ENCODE measurements at places on chromosomes 6 and 20.

DNA sequence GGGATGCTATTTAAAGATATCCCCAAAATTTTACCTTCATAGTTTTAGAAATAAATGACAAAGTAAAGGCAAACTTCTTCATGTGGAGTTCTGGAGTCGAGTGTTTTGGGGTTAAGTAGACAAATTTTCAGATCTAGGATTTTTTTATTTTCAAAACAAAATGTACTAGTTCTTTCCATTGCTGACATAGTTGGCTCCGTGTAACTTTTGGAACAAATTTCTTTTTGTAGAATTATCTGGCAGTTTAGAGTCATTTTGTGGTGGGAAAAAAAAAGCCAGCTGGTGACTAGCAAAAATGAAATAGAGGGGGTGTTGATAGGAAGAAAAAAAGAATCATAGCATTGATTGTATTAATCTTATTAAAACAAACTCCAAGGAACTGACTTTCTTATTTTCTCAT is 131.6 kb upstream of the TCF21 start:
- DNase-seq: no peak

GRCh38 chr6:167826896-167827582 is at the start of gene AFDN:
AFDN (plus strand) TSS chr6:167826911; CDS start chr6:167827133, 222 bp downstream.
- DNase-seq: no peak

DNA sequence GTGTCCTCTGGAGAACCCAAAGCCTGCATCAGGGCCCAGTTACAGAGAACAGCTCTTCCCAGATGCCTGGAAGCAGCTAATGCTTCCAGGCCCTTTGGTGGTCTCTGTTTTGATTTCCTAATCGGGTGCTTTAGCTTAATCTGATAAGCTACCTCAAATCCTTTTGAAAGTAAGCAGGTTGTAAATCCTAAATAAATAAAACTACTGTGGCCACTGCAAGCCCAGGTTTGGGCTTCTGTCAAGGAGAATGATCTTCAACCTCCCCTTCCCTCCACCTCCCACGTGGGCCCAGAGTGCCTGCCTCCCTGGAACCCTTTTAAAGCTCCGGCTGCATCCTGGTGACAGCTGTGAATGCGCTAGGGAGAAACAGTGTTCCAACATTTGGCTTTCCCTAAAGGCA is 25.2 kb upstream of the FYN start:
- DNase-seq: no peak

DNA sequence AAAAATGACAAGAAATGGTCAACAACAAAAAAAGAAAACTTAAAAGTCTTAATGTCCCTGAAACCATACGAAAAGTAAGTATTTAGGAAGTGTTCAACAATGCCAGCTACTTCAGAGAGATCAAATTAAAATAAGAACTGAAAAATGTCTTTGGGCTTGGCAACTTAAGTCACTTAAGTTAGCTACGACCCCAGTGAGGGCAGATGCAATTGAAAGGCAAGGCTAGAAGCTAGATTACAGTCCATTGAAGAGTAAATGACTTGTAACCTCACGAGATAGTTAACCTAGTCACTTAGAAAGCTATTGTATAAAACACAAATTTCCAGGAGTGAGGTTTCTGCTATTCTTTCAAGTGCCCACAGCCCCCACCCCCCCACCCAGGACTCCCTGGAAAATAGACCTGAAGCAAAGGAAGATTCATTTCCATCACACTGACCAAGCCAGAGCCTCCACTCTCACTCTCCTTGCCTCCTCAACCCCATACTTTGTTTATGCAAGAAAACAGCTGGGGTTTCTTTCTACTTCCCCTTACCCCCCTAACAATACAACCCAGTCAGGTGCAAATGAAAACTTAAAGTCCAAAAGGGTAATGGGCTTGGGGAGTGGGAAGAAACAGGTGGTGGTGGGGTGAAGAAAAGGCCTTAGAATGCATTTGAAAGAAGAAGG is 14.6 kb downstream of the RTN4IP1 start:
- DNase-seq: no peak

- peak; percentile 83 for DNase-seq
These were observed 66.2 kb downstream of the ARMC2 start for GRCh38 chr6:108914235-108915022.

- peak; percentile 42 for DNase-seq
These were observed 242.7 kb downstream of the MYLK4 start for GRCh38 chr6:2508071-2508470.

- DNase-seq: no peak
These were observed 97.0 kb downstream of the RAMACL start for GRCh38 chr6:166489301-166490155.

- peak; percentile 90 for DNase-seq
These were observed 161.0 kb downstream of the ASCC3 start for GRCh38 chr6:100719883-100720682.

DNA sequence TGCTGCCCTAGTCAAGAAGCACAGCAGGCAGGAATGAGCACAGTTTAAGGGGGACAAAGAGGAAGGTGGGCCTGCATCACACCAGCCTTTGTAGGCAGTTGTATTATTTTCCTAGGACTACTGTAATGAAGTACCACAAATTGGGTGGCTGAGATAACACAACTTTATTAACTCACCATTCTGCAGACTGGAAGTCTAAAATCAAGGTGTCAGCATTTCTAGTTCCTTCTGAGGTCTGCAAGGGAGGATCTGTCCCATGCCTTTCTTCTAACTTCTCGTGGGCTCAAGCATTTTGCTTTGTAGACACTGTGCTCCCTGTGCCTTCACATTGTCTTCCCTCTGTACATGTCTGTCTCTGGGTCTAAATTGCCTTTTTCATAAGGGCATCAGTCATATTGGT is 488.5 kb upstream of the JARID2 start:
- no peak for DNase-seq

- peak; percentile 70 for DNase-seq
These were observed 43.0 kb downstream of the HDDC2 start for GRCh38 chr6:125258651-125259353.

- DNase-seq: peak; percentile 87
These were observed 160.1 kb downstream of the ZMYND8 start for GRCh38 chr20:47196091-47197081.

DNA sequence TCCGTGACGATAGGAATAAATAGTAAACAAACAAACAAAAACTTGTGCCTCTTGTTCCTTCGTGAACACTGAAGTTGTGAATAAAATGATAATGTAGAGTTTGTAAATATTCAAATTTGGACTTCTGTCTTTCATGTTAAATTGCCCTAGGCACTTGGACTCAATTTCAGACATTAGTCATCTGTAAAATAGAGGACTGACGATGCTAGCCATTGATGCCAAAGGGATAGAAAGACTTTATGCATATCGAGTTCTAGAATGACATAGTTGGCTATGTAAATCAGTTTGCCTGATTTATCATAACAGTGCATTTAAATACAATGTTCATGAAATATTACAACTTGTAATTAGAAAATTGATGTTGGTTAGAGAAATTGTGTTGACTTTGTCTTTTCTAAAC is 45.9 kb upstream of the FLRT3 start:
- no peak for DNase-seq

DNA sequence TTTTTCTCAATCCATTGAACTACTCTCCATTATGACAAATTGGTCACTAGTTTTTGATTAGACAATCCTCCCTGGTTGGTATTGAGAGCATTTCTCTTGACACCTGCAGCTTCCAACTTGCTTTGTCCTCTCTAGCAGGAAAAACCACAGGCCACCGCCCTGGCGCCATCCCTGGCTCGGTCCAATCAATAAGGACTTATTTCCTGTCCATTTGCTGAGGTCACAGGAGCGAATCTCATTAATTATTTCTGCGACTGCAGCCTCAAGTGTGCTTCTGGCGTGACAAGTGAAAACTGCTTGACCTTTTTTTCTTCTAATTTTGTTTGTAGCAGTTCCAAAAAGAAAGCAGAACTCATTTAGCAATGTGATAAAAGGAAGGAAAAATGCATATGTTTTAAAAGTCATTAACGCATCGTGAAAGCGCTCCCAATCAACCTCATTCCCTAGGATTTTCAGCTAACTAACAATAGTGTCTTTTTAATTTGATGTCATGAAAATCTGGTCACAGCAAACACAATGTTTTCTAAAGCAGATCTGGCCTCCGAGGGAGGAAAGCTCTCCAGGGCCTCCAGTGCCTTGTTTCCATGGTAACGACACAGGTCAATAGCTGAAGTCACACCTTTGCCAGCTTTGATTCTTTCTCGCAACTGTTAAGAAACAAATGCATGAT is 39.0 kb upstream of the BEND3 start:
- DNase-seq: no peak

DNA sequence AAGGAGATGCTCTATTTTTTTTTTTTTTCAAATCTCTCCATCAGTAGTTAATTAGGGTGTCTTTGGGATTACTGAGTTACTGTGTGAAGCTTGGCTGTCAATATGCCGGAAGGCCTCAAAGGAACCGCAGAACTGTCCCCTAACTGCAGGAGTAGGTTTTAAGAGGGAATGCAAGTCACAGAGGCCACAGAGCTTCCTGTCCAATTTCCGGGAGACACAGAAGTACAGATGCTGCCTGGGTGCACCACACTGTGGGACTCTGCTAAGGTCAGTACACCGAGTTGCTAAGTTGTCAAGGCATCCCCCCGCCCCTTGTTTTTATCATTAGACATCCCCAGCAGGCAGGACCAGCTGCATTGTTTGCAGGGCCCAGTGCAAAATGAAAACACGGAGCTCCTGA is 120.2 kb upstream of the RAB32 start:
- no peak for DNase-seq

DNA sequence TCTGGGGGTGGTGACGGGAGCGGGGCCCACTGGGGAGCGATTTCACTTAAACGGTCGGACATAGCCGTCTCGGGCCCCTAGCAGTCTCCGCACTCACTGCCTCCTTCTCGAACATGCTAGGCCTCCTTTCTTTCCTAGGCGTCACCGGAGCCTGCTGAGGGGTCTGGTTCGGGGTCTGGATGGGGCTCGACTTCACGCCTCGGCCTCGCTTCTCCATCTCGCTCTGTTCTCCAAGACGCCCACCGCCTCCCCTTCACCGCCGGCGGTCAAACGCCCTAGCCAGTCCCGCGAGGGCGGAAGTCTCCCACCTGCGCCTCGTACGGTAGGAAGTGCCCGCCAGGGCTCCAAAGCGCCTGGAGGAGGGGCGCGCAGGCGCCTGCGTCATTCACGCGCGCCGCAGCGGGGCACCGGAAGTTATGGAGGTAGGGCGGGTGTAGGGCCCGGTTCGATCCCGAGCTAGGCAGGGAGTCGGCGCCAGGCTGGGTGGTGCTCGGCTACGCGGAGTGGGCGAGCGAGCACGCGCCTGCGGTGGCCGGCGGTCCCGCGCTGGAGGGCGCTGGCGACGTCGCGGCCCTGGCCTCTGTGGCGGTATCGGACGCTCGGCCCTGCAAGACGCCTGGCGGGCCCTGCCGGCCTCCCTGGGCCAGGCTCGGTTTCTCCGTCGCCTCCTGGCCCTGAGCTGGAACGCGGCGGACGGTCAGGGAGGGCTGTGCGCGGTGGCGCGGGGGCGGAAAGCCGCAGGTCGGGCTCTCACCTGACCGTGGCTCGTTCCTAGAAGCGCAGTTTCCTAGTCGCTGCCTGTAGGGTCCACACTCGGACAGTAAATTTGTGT is at the start of the genes DYNLT2 and ERMARD:
DYNLT2 (minus strand) TSS at position 331 of the 832 bp plus-strand sequence; CDS start at position 217, 114 bp downstream.
ERMARD (plus strand) TSS at position 381 of the 832 bp plus-strand sequence; CDS start at position 417, 36 bp downstream.
- DNase-seq: peak; percentile 94

- DNase-seq: no peak
These were observed 346.7 kb downstream of the PAX1 start for GRCh38 chr20:22052025-22052650.

DNA sequence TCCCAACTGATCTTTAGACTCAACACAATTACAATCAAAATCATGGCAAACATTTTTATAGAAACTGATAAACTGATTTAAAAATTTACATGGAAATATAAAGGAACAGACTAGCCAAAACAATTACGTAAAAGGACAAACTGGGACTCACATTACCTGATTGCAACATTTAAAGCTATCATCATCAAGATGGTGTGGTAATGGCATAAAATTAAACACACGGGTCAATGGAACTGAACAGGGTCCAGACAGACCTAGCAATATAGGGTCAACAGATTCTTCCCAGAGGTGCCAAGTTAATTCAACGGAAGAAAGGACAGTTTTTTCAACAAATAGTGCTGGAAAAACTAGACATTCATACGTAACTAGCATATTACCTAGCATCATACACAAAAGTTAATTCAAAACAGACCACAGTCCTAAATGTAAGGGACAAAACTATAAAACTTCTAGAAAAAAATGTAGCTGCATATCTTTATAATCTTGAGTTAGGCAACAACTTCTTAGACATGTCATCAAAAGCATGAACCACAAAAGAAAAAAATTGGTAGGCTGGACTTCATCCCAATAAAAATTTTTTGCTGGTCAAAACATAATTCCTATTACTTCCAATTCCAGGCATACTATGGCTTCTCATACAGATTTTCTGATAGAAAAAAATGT is 147.4 kb upstream of the BEND6 start:
- no peak for DNase-seq

DNA sequence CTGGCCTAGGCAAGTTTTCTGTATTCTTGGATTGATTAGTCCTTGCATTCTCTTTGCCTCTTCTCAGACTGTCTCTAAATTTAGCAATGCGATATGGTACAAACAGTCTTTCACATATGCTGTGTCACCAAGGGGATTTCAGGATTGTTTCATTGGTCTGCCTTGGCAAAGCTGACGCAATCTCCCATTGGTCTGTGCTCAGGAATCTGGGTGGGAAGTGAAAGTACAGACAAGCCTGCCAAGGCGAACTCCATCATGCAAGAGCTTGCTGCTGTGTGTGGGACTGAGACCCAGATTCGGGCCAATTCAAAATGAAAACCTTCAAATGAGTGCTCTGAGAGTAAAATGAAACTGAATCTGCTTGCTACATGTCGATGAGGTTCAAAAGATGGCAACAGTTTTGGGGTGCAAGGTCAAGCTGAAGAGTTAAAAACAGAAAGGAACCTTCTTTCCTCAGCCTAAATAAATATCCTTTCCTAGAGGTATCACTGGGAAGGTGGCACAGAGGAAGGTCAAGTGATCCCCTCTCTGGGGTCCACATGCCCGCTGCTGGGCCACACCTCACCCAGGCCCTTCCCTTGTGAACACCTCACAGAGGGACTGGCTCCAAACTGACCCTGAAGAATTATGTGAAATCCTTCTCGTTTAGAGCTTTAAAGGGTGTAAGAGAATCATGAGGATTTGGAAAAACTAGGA is 198.8 kb upstream of the PREP start:
- peak; percentile 93 for DNase-seq

DNA sequence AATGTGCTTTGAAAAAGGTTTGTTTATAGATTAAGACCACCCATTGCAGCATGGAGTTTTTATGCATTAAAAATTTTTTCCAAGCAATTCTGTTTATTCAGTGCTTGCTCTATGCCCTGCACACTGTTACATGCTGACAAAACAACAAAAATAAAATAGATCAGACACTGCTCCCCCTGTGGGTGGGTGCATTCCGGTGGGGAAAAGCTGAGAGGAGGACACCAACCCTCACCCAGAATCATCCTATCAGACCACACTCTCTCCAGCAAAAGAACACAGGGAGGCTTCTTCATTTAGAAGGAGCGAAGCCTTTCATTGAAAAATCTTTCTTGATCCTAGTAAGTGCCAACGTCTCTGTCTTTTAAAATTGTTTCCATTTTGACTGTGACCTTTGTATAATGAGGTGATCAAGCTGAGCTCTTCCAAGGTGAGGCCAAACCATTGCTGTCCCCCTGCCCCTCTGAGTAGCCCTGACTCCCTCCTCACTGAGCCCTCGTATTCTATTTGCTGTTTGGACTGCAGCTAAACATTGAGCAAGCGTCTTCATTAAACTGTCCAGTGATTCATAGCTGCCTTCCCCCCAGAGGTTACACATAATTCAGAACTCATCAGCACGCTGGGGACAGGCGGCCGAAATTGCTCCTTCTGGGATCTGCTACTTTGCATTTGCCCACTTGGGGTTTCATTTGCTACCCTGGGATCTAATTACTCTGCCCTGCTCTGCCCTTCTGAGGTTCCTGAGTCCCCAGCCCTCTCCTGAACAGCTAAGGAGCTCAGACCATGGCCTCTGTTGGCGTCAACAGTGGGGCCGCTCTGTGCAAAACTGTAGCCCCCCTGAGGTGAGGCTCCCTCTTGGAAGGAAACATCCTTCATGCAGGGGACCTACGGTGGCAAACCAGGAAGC is 102.4 kb downstream of the F13A1 start:
- no peak for DNase-seq

All from OCI-M1 (cell line).